Frontal cortex (tissue), 4 donors: ENCODE measurements at places on chromosomes 12 and 14.

- DNase-seq, result no peak
Observed at GRCh38 chr12:49643961-49644619, 20.7 kb downstream of the PRPF40B start.

DNA sequence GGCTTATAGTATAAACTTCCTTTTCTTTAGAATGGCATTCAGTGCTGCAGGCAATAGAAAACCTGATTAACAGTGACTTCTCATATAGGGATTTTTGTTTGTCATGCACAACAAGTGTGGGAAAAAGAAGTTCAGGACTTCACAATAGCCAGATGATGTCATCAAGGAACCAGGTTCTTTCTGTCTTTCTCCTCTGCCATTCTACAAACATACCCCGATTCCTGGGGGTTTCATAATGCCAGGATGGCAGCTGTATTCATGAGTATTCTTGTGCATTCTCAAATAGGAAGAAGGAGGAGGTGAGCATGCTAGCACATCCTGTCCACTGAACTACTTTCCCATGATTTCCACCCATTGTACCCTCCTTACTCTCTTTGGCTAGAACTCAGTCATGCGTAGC, 182.7 kb upstream of the EEA1 start:
- DNase-seq, result no peak

- no peak for DNase-seq
Observed at GRCh38 chr14:94638339-94638738, 26.1 kb downstream of the SERPINA3 start.

DNA sequence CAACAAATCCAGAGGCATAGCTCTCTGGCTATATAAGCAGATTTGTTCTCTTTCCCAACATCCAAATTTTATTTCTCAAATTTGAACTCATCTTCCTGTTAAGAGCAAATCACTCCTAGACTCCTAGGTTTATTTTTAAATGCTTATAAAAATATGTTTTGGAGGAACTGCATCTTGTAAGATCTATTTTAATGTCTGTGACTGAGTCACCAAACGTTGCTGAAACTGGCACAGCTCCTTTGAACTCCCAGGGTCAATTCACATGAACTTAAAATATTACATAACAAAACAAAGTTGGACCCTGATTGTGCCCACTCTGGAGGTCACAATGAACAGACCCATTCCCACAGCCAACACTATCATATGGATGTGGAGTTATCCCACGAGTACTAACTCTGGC, 23.9 kb downstream of the ANAPC7 start:
- no peak for DNase-seq

- DNase-seq, result no peak
Observed at GRCh38 chr12:70246580-70246979, 3.3 kb downstream of the CNOT2 start.

- no peak for DNase-seq
Observed at GRCh38 chr14:101372894-101373620, 188.2 kb upstream of the DIO3 start.

GRCh38 chr12:76554405-76555230, 5.0 kb downstream of the OSBPL8 start:
- no peak for DNase-seq

- DNase-seq, result no peak
Observed at GRCh38 chr14:87838931-87839330, 154.1 kb downstream of the GALC start.

- no peak for DNase-seq
Observed at GRCh38 chr14:56183631-56184157, 65.5 kb downstream of the PELI2 start.

DNA sequence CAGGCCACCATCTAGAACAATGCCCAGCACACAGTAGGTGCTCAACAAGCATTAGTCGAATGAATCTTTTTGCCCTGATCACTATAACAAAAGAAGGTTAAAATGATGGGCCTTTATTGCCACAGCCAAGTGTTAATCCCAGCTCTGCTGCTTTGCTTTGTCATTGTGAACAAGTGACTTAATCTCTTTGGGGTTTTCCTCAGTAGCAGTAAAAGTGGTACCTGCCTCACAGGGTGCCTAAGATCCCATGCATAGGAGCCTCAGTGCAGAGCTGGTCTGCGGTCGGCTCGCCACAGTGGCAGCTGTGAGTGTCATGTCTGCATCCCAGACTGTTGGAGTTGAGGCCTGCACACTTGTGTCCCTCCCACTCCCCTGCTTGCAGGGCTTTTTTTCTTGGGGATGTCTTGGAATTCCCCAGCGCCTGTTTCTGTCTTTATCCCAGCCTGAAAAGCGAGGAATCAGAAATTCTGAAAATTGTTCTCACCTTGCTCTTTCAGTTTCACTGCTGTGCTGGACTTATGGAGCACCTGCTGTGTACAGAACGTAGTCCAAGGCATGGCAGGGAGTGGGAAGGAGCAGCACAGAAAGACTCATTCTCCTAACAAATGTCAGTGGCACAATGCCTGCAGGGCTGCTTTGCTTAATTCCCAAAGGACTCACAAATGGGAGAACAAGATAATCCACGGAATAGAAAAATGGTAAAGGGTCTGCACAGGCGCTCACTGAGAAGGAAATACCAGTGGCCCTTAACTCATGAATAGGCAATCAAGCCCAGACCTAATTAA, 90.8 kb downstream of the EML1 start:
- DNase-seq, result no peak

DNA sequence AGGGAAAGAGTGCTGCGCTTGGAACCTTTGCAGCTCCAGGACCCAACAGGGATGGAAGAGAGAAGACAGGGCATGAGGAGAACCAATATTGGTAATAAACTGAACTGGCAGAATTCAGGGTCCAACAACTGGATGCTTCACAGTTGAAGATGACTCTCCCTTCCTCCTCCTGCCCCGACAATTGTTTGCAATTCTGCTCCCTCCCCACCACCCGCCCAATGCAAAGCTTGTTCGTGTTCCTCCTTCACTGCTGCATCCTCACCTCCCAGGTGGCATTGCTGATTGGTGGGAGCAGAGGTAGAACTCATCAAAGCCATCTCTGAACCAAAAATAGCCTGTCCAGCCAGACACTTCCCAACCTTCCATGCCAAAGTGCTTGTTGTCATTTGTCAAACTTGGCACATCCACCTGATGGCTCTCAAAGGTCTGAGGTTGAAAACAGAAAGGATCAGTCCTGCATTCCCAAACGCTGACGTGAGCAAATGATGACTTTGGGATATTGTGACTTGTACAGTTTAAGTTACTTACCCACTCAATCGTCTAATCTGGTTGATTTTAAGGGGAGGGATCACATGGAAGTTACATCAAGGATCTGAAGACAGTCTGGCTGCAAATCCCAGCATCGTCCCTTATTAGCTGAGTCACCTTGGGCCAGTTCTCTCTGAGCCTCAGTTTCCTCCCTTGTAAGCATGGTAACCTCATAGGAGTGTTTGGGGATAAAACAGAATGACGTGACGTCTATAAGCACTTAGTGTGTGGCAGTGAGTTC, 242.6 kb upstream of the CRY1 start:
- DNase-seq, result no peak

DNA sequence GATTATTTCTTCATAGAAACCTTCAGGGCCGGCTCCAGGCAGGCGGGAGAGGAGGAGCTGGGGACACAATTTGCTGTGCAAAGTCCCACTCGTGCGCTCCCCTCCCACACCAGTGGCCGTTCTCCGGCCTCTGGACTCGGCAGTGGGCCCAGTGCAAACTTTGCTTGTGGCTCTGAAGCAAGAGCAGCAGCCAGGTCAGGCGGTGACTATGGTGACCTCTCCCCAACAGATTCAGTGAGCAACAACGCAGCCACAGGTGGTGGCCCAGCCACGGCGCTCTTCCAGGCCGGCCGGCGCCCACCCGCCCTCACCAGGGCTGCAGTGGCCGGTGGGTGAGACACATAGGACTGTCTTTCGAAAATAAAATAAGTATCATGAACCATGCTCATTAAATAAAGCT, 29.5 kb downstream of the VPS37B start:
- DNase-seq, result no peak

DNA sequence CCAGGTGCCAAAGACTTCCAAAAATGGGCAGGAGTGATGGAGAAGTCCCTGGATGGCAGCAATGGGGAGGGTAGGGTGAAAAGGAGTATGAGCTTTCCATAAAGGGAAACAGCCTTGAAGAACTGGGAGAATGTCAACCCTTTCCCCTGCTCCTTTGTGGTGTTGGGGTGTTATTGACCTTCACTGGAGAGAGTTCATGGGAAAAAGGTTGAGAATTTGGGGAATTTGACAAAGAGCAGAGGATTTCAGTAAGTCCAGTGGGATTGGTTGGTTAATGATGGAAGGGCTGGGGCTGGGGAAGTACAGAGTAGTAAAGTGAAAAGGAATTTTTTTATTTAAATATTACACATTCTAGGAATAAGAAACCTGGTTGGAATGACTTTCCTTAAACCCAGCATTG, 116.6 kb downstream of the ERC1 start:
- no peak for DNase-seq

GRCh38 chr14:93788543-93789227, 400 bp upstream of the PRIMA1 start:
- peak; percentile 90 for DNase-seq

- no peak for DNase-seq
Observed at GRCh38 chr12:93563807-93564538, 8.5 kb upstream of the SOCS2 start.

DNA sequence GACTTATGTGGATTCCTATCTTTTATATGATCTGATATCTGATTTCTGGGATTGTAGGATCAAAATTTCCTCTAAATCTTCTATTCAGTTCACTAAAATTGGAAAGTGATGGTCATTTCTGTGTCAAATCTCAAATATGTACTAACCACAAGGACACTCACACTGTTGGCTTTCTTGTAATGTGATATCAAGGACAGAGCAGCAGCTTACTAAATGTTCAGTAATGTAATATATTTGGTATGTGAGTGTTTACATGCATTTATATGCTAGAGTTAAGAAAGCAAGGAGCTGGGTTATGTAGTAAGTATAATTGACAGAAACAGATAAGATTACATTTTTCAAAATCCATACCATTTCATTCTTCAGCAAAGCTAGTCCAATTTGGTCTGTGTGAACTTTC, 16.5 kb downstream of the PUS7L start:
- no peak for DNase-seq

DNA sequence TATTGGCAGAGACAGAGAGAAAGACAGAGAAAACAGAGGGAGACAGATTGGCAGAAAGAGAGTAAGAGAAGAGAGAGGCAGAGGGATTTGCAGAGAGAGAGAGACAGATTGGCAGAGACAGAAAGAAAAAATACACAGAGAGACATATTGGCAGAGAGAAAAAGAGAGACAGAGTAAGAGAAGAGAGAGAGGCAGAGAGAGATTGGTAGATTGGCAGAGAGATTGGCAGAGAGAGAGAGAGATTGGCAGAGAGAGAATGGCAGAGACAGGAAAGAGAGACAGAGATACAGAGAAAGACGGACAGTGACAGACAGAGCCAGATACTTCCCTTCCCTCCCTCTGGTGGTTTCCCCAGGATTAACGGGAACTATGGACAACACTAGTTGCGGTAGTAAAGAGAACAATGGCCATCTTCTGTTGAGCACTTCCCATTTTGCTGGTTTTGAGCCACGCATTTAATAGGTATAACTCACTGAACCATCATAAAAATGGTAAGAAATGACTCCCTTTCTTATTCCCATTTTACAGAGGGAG, 2.6 kb upstream of the NOS1 start:
- DNase-seq, result no peak

DNA sequence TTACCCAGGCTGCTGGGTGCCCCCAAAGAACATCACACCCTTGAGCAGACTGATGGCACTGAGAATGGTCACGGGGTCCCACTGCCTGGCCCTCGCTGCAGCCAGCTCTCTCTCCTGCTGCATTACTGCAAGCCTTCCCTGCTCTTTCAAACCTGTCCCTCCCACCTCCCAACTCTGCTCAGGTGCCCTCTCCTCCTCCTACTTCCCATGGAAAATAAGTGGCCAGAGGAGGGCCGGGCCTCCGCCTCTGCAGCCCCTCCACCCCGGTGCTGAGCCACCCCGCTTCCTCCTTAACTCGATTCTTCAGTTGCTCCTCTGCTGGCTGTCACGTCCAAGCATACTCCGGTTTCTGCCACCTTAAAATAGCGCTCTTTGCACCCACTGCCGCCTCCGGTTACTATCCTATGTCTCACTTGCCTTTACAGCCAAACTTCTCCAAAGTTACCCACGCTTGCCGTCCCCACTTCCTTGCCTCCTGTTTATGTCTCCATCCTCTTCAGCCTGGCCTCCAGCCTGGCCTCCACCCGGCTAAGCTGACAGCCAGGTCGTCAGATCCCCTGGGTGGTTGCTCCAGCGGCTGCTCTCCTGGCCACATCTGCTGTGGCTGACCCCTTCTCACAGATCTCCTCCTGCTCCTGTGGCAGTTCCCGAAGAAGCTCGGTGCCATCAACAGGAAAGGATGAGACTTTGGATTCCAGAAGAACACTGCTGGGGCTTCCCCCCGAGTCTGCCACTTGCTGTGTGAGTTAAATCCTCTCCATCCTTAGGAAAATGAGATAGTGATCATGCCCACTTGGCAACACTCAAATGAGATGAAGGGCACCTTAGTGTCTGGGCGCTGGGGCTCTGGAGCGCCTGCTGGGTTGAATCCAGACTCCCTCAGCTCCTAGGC, 7.7 kb downstream of the SMIM41 start:
- DNase-seq, result peak; percentile 20

DNA sequence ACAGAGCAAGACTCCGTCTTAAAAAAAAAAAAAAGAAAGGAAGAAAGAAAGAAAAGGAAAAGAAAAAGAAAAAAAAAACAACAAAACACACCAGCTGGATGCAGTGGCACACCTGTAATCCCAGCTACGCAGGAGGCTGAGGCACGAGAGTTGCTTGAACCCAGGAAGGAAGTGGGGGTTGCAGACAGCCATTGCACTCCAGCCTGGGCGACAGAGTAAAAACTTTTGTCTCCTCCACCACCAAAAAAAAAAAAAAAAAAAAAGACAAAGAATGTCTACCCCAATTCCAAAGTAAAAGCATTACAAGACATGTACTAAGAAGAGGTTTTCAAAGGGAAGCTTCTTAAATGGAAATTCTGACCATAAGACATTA, 53.4 kb downstream of the HNRNPC start:
- no peak for DNase-seq
